ENCODE measurements at places on chromosomes 12 and 14.

GRCh38 chr14:78710963-78711362 lies 540.8 kb downstream of the NRXN3 start:
- no peak for DNase-seq

GRCh38 chr12:109309381-109310246 lies 530 bp upstream of the FOXN4 start:
- no peak for DNase-seq

GRCh38 chr12:122060081-122060501 lies 18.5 kb upstream of the MLXIP start:
- DNase-seq, result no peak

- DNase-seq, result no peak
Observed at GRCh38 chr12:66380769-66381535, 78.7 kb downstream of the HELB start.

- DNase-seq, result no peak
Observed at GRCh38 chr12:112870267-112870980, 36.3 kb upstream of the OAS1 start.

GRCh38 chr14:48914382-48914781 lies 671.8 kb downstream of the RPS29 start:
- no peak for DNase-seq

DNA sequence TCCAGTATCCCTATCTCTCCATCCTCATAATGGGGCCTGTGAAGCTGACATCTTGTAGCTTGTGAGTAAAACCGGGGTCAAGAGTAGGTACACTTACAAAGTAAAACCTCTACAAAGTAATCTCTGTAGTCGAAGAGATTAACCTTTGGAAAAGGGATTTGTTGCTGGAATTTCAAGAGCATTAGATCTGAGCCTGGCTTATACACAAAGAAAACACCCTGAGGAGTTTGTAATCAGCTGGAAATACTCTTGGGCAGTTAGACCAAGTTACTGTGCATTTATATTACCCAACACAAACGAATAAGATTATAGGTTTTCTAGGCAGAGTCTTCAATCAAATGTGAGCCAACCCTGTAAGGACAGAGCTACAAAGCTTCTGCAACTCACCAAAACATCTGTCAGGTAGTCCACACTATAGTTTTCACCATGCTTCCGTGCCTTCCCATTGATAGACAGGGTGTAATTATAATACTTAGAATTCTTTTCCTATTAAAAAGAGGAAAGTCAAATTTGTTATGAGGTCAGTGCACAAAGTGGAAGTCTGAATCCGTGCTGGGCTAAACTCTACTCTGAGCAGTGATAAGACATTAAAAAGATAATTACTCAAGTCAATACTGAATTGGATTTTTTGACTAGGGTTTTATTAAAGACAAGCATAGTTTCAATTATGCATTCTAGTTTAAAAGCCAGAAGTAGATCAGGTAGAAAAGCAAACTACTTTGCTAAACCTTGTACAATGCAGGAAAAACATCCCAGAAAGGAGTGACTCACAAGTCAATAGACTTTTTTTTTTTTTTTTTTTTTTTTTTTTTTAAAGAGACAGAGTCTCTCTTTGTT lies 14.6 kb downstream of the GNS start:
- no peak for DNase-seq

Data from AG04450 (cell line).